ENCODE measurements at places on chromosomes 6 and 20.

- no peak for DNase-seq
Measured at GRCh38 chr6:83117802-83118201, 50.3 kb downstream of the DOP1A start.

- DNase-seq = no peak
Measured at GRCh38 chr6:133827766-133828165, 61.1 kb upstream of the TCF21 start.

DNA sequence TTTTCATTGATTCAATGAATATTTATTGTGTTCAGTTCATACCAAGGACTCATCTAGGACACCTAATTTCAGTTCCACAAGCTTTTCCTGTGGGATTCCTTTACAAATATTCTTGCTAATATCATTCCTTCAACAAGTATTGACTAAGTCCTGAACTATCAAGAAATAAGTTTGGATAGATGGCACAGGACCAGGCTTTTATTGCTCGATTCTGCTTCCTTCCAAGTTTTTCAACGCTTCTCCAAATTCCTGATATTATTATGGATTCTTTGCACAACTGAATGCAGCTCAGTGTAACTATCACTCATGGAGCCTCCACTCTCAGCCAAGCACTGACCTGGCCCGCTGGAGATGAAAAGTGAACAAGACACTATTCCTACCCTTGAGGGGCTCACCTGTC, 32.7 kb upstream of the COL21A1 start:
- no peak for DNase-seq

- DNase-seq = no peak
Measured at GRCh38 chr6:142222022-142222421, 75.0 kb downstream of the VTA1 start.

- no peak for DNase-seq
Measured at GRCh38 chr20:6504826-6505225, 262.7 kb upstream of the BMP2 start.

GRCh38 chr20:51489611-51490010, 52.9 kb downstream of the NFATC2 start:
- DNase-seq = no peak

- no peak for DNase-seq
Measured at GRCh38 chr20:56328861-56329260, 29.9 kb upstream of the FAM210B start.

GRCh38 chr20:41366546-41367392, at the start of gene EMILIN3:
EMILIN3 (minus strand) TSS chr20:41366818; CDS start chr20:41366634, 184 bp downstream.
- no peak for DNase-seq

DNA sequence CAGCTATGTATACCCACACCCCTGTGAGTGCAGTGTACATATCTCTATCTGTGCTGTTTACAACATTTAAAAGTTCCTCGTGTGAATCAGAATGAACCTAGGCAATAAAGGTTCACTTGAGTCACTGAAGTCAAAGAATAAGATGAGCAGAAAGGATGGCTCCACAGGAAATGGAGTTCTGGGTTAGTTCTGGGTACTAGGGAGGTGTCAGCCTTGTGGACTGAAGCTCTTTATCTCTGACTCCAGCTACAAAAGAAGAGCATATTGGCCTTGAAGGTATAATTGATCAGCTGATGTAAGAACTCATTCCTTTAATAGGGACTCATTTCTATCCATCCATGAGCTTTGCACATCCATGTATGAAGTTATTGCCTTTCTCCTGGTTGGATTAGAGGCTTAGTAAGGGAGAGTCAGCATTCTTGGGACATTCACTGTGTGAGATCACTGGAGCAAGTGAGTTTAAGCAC, 73.9 kb upstream of the BACH2 start:
- no peak for DNase-seq

DNA sequence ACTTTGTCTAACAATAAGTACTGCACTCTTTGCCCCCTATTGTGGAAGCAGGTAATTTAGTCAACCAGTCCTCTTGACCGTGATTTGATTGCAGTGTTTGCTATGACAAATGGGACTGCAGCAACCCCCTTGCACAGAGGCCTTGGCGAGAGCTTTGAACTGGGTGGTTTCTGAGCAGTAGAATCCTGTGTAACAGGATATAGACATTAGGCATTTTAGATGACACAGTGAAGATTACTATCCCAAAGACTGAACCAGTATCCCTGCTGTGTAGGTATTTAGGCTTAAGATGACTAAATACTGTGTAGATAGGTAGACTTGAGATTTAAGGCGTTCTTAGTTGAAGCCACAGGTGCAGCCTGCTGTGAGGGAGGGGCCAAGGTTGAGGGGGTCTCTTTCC, 9.9 kb downstream of the DNMT3B start:
- no peak for DNase-seq

GRCh38 chr20:24406750-24407149, 62.7 kb upstream of the SYNDIG1 start:
- no peak for DNase-seq

DNA sequence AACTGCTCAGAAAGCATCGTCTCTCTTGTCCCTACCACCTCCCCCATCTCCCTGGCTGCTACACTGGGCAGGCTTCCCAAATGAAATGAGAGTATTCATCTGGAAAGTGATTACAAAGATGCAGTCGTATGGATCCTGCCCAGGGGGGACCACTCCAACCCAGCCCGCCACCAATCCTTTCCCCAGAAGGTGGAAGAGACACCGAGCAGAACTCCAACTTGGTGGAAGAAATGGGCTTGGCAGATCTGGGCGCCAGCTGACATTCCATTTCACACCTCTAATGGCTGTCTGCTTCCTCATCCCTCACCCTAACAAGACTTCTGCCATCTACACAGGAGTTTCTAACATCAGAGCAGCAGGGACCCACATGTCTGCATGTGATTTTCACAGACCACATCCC, 12.7 kb downstream of the PKHD1 start:
- DNase-seq = no peak

DNA sequence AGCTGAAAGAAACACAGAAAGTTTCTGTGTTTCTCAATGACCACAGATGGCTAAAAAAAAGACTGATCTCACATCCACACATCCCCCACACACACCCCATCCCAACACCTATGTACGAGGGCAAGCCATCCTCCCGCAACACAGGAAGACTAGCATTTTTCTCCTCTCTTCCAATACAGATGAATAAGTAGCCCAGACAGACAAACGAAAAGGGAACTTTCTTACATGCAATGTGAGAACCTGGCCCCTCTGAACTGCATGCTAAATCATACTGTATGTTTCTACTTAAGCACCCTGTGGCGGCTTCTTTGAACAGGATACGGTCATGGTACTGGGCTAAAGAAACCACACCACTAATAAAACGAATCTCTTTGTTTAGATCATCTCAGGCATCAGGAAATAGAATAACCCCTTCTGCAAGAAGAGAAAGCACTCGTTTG, 116.2 kb downstream of the GMDS start:
- DNase-seq = no peak

- DNase-seq = no peak
Measured at GRCh38 chr6:26323525-26324294, 41.3 kb upstream of the BTN3A2 start.

- DNase-seq = no peak
Measured at GRCh38 chr20:13525225-13525940, 113.3 kb downstream of the TASP1 start.

DNA sequence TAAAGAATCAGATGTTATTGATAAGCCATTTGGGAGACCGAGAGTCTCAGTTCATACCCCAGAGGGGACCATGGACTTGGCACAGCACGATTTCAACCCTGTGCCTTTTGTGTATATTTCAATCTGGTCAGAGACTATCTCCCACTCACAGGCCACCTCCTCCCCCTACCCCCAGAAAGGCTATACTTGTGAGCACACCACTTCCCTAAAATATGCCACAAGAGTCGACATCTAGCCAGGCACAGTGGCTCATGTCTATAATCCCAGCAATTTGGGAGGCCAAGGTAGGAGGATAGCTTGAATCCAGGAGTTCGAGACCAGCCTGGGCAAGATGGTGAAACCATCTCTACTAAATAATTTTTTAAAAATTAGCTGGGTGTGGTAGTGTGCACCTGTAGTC, 13.6 kb upstream of the TCF15 start:
- no peak for DNase-seq

GRCh38 chr6:144131248-144131709, 19.0 kb upstream of the STX11 start:
- DNase-seq = no peak

DNA sequence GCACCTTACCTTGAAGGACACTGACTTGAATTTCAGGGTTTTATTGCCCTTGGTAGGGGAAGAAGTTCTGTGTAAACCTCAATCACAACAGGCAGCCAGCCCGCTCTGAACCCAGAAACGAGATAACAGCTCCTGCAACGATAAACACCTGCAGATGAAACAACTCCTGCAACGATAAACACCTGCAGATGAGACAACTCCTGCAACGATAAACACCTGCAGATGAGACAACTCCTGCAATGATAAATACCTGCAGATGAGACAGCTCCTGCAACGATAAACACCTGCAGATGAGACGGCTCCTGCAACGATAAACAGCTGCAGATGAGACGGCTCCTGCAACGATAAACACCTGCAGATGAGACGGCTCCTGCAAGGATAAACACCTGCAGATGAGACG, 54.0 kb upstream of the TBXT start:
- no peak for DNase-seq

GRCh38 chr6:169927711-169928110, 176.3 kb downstream of the ERMARD start:
- no peak for DNase-seq

- no peak for DNase-seq
Measured at GRCh38 chr20:59733351-59733750, 129.0 kb downstream of the PHACTR3 start.

DNA sequence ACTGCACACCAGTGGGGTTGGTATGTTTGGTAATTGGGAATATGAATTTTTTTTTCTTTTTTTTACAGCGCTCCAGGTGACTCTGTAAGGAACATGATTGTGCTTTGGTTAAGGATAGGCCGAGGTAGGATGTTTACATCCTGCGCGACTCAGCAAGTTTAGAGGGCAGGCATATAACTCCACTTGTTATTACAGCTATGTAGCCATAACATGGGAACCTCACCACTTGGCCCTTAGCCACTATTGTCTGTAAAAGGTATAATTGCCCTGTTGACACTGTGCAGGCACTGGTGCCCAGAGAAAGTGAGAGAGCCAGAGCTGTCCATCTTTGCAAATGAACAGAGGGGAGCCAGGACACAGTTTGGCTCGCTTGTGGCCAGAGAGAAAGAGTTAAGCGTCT, 172.9 kb downstream of the MCHR2 start:
- DNase-seq = no peak

DNA sequence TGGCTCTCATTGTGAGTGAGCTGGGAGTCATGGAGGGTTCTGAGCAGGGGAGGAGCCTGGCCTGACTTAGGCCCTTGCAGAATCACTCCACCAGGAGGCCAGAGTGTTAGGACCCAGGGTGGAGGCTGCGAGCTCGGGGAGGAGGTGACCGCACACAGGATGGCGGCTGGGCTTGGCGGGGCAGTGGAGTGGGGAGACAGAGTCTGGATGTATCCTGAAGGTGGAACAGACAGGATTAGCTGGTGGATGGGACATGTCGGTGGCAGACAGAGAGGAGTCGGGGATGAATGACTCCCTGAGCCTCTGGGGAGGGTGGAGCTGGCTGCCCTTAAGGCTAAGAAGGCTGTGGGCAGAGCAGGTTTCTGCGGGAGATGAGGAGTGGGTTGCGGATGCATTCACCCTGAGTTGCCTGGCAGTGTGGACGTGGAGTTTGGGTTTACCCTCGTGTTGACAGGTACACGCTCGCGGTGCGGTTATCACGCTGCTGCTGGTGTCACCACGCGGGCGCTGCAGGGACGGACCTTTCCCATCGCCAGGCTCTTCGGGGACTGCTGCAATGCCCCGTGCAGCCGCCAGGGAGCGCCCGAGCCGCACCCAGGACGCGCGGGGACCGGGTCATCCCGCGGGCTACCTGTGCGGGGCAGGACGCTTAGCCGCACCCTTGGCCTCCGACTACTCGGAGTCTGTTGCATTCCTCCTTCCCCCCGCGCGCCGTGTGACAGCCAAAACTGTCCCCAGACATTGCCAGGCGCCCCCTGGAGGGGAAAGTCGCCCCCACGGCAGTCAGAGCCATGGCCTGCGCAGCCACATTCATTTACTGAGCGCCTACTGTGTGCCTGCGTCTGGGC, 43.0 kb upstream of the PTGIS start:
- DNase-seq = peak; percentile 67

- DNase-seq = no peak
Measured at GRCh38 chr6:118735320-118735719, 83.9 kb upstream of the CEP85L start.

GRCh38 chr6:151806757-151807512, 547 bp upstream of the ESR1 start:
- DNase-seq = no peak

- DNase-seq = no peak
Measured at GRCh38 chr6:167130008-167130677, 7.2 kb downstream of the CCR6 start.

All from stimulated activated CD8-positive, alpha-beta memory T cell treated with anti-CD3 and anti-CD28 coated beads, Interleukin-15, amount 100 ng/mL, for 48 hours (primary cell).